ENCODE measurements at places on chromosomes 1 and 21.

DNA sequence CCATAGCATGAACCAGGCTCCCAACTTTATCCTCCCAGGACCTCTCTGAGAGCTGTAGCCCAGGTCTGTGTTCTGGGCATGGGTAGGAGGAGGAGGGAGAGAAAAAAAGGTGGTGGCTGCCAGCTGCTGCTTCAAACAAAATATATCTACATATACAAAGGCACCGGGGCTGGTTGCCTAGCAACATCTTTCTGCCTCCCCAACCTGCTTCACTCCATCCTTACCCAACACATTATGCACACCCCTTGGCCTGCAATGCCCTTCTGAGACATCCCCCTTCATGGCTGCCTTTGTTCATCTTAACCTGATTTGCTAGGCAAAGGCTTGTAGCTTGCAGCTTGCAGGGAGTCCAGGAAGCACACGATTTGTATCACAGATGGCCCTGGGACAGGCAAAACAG lies 27.2 kb upstream of the ATP1A1 start:
- DNase-seq = no peak

GRCh38 chr1:223364685-223365382 lies 858 bp upstream of the SUSD4 start:
- DNase-seq = no peak

- no peak for DNase-seq
Observed at GRCh38 chr1:208010487-208011071, 99.7 kb upstream of the CD34 start.

DNA sequence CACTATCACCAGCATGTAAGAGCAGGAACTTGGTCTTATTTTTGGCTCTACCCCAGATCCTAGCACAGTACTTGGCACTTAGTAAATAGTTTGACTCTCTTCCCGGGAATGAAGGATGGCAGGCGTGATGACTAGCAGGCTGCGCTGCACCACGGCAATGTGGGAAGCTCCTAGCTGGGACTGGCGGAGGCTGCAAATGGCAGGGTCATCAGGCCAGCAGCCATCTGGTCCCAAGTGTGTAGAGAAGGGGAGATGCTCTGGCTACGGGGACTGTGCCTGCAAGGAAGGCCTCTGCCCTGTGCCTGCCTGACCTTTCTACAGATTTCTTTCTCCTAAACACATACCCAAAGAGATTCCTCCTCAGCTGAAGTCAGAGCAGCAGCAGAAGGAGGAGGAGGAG lies 95.0 kb downstream of the KCND3 start:
- no peak for DNase-seq

- DNase-seq = no peak
Observed at GRCh38 chr1:38235705-38236104, 189.1 kb upstream of the POU3F1 start.

DNA sequence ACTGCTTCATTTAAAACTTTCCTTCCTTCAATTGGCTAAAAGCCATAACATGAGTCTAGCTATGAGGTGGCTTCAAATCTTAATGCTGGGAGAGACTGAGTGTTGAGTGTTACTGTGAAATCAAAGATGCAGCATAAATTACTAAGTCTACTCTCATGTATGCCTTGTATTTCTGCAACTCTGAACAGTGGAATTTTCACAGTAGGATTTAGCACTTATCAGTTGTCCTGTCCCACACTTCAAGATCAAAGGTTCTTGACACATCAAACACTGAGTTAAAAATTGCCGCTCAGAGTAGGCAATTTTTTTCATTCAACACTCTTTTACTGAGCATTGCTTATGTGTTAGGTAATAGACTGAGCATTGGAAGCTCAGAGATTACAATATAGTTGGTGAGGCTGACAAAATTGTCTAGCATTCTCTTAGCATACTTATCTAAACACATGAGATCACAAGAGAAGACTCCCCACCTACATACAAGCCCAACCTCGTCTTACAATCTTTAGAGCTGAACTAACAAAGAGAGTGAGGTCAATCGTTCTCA lies 56.4 kb upstream of the ADORA3 start:
- DNase-seq = no peak

- no peak for DNase-seq
Observed at GRCh38 chr1:101914473-101915242, 82.1 kb downstream of the OLFM3 start.

Measured in naive B cell (primary cell).